ENCODE measurements at places on chromosomes 1 and 21. TPM values are rescaled to one million over a fixed set of nuclear protein-coding genes. Genes with fewer than 3 reads are reported as not detected.

DNA sequence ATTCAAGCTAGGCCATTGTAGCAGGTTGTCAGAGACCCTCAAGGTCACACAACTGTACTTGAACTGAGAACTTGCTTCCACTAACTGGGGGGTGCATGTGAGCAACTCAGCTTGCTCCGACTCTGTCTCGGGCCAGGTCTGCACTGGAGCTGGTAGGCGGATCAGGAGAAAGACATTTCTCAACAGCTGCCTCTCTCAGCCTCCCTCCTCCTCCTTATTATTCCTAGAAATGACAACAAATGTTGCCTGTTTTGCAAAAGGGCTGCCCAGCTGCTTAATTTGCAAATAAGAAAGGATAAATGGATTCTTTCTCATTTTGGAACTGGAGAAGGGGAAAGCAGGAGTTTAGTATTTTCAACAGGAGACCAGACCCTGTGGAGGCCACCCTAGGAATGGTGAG is 140.5 kb downstream of the RHOU start:
- DNase-seq, result no peak

GRCh38 chr1:29240400-29240837 is 4.1 kb downstream of the PTPRU start:
- no peak for DNase-seq

- DNase-seq, result no peak
These were observed 9.1 kb downstream of the SWT1 start for GRCh38 chr1:185166106-185166505.

DNA sequence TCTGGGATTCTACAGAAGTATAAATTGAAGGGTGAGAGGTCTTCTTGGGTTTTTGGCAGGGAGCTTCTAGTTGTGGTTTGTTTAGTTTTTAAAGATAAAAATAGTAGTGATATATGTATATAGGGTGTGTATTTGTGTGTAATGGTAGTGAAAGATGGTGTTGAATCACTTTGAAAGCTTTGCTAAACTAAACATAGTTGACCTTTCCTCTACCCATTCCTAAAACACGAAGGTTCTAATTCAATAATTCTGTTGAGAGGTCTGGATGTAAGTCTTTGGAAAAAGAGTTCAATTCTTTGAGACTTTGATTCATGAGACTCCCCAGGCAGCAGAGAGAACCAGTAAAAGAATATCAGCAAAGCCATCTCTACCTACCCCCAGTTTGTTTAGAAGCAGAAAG is 247.9 kb upstream of the DUSP10 start:
- DNase-seq, result no peak

DNA sequence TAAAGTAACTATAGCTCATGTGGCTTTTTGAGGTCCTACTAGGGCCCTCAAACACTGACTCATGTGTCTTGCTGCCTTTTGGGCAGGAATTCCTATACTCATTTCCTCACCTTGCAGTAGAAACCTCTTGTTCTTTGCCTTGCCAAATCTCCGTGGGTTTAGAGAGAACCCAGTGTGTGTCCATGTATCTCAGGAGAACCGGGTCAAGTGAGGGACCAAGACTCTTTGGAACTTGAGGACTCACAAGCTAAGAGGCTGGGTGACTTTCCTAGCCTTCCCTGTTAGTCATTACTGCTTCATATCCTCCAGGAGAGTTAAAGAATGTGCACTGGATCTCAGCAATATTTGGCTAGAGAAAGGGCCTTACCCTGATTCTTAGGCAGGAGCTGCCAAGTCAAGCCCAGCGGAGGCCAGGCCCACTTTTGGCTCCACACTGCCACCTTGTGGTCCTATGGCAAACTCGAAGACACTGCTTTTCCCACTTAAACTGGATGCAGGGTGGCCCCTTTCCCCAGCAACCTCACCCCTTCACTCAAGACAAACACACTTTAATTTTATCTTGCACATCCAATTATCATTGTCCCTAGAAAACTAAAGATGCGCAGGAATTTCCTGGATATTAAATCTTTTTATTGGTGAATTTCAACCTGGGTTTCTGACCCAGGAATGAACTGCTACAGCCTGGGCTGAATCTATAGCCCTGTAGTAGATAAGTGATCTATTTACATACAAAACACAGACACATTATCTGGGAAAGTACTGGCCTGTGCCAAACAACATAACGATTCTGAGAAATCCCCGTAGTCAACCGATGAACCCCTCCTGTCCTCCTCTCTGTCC is 10.6 kb downstream of the AVPR1B start:
- peak; percentile 80 for DNase-seq

GRCh38 chr1:19010995-19011844 is 54.7 kb upstream of the IFFO2 start:
- DNase-seq, result peak; percentile 83

- DNase-seq, result no peak
These were observed 154.9 kb downstream of the MAST2 start for GRCh38 chr1:45958317-45958716.

- DNase-seq, result no peak
These were observed 1.0 kb upstream of the TNNI1 start for GRCh38 chr1:201422436-201423030.

DNA sequence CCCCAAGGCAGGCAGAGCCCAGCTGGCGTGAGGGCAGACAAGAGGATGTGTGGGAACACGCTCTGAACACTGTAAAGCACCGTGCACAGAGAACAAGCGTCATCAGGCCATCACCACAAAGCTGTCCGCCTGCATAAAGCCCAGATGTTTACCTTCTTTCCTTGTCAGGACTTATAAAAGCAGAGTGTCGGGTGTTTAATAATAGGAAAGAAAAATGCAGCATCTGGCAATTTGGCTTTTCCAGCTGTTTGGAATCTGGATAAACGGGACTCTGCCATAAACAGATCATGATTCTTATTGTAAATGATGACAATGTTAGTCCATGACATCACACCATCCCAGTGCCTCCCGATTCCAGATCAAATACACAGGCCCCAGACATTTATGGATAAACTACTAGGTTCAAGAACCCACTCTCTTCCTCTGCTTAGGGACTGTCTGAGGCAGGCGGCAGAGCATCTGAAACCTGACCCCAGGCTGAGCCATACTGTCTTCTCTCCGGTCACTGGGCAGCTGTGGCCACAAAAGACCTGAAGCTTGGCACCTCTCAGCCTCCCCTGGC is 4.2 kb downstream of the GLIS1 start:
- DNase-seq, result no peak

GRCh38 chr1:99755664-99756063 is 10.8 kb downstream of the FRRS1 start:
- DNase-seq, result no peak

DNA sequence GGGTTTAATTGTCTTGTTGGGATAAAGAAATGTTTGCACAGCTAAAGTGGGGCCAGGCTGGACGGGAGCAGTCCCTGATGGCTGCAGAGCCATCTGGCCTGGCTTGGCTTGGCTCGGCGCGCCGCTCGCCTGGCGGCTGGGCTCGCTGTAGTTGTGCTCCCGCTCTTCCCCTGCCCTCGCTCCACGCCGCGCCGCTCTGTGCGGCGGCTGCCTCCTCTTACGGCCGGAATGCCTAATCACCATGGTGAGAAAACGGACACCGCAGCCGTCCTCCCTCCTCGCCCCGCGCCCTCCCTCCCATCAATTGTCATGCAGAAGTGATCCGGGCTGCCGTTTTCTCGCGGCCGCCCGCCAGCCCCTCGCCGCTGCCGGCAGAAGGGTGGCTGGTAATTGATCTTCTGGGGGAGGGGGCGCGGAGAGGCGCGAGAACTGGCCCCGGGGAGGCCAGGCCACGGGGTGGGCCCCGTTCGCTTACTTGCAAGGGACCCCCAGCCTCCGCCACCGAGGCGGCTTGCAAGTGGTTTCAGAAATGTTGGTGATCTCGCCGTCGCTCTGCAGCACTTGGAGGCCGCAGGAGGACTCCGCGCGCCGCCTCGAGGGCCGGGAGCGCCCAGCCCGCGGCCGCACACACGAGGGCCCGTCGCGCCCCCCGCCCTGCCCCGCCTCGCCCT is 12.4 kb downstream of the RNF220 start:
- no peak for DNase-seq

DNA sequence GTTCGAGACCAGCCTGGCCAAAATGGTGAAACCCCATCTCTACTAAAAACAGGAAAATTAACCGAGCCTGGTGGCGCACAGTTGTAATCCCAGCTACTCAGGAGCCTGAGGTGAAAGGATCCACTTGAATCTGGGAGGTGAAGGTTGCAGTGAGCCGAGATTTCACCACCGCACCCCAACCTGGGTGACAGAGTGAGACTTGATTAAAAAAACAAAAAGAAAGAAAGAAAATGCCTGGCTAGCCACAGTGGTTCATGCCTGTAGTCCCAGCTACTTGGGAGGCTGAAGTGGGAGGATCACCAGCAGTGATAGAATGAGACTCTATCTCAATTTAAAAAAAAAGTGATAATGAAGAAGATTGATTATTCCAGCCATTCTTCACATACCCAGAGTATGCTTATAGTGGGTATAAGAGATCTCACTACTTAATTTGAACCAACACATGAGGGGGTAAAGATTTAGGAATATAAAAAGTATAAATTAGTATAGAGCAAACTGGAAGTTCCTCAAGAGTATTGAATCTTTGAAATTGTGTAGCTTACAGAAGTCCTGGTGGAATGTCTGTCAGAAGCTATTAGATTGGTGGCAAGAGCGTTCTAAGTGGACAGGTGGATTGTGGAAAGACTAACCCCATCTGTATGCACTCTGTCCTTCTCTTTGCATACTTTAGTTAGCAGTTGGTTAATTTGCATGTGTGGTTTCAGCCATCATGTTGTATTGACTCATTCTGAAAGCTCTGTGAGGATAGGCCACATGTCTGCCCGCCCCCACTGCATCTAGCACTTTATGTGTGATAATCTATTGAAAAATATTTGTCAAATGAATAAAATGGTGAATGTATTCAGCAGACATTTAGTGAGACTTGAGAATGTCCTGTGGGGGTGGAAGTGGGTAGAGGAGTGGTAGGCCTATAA is 25.0 kb downstream of the RLF start:
- no peak for DNase-seq

DNA sequence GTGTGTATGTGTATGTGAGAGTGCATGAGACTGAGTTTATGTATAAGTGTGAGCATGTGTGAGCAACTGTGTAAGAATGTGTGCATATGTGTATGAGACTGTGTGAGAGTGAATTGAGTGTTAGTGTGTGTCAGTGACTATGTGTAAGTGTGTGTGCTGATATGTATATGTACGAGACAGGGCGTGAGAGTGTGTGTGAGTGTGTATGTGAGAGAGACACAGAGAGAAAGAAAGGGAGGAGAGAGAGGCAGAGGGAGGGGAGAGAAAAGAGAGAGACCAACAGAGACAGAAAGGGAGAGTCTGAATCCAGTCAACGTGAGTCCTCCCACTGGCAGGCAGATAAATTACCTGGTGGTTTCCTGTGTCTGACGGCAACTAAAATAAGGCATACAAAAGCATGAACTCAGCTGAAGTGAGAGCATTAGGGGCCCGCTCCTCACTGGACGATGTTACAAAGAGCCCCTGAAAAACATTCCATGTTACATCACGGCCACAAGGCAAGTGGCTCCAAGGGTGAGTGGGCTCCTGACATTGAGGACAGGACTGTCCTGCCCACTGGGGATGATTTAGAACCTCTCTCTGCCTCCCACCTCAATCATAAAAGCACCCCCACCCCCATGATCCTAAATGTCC is 66.6 kb upstream of the TIAM1 start:
- DNase-seq, result no peak

GRCh38 chr1:115411371-115412063 is 73.5 kb upstream of the NGF start:
- DNase-seq, result no peak

Gene CCT3
- total RNA-seq, result 380 TPM

Gene COL8A2
- total RNA-seq, result 0.18 TPM

Gene OR10Z1
- not detected for total RNA-seq

Gene BRDT
- not detected for total RNA-seq

Gene MCOLN2
- total RNA-seq, result not detected

Gene ST6GALNAC5
- 0.14 TPM for total RNA-seq

Gene TFF2
- 1.2 TPM for total RNA-seq

Gene NCMAP
- 0.35 TPM for total RNA-seq

Gene FAM167B
- total RNA-seq, result 0.70 TPM

Gene COX20
- 68.0 TPM for total RNA-seq
